Hindlimb muscle (tissue), 1 donor: ENCODE measurements at places on chromosomes 7 and 10. TPM values are rescaled to one million over a fixed set of nuclear protein-coding genes. Genes with fewer than 3 reads are reported as not detected.

- DNase-seq: no peak
Observed at GRCh38 chr10:66505003-66505657, 420.7 kb upstream of the LRRTM3 start.

DNA sequence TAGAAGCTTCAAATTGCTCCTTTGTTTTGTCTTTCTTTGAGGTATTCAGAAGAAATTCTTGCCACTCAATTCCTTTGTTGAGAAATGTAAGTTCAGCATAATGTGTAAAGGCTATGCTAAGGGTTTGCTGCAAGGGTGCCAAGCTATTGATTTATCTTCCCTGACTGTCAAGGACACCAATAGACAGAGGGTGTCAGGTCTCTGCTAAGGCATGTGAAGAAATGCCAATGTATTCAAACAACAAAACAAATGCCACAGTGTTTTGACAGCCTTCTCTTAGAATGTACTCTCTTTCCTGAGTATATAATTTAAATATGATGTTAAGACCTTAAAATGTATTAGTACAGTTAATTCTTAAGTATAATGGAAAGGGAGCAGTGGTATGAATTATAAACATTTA lies 62.4 kb downstream of the LRGUK start:
- no peak for DNase-seq

- DNase-seq: no peak
Observed at GRCh38 chr10:33132626-33133025, 174.6 kb upstream of the ITGB1 start.

DNA sequence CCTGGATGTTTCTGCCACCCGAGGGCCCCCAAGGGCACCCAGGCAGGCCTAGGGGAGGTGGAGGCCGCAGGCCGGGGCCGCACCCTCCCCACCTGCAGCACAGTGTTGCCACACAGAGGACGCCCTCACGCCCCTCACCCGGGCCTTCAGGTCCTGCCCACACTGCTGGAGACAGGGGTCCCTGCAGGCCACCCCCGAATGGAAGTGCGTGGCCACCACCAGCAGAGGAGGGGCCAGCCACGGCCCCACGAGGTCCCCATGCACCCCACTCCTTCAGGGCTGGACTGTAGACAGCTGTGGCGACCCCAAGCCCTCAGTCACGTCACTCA lies 35.4 kb downstream of the ADAP1 start:
- DNase-seq: no peak

DNA sequence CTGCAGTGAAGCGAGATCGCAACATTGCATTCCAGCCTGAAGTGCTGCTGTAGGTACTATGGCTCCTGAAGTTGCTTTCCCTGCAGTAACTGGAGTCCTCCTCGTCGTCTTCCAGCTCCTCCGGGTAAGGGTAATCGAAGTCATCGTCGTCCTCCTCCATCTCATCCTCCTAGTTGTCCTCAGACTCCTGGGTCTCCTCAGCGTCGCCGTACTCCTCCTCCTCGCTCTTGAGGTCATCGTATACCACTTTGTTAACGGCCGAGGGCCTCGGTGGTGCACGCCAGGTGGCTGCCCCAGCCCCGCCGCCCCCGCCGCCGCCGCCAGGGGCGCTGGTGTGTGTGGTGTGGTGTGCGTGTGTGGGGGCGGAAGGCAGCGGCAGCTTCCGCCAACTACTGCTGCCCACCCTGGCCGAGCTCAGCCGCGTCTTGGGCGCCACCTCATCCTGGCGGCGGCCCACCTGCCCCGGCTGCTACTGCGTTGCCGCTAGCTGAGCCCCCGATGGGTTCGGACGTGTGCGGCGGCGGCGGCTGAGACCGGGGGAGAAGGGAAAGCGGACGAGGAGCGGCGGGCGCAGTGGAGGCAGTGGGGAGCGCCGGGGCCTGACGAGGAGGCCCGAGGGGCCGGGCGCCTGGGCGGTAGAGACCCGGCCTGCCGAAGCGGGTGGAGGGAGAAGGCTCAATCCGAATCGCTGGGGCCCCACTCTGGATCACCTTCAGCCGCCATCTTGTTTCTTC lies 11.8 kb upstream of the ACBD5 start:
- DNase-seq: peak; percentile 43

DNA sequence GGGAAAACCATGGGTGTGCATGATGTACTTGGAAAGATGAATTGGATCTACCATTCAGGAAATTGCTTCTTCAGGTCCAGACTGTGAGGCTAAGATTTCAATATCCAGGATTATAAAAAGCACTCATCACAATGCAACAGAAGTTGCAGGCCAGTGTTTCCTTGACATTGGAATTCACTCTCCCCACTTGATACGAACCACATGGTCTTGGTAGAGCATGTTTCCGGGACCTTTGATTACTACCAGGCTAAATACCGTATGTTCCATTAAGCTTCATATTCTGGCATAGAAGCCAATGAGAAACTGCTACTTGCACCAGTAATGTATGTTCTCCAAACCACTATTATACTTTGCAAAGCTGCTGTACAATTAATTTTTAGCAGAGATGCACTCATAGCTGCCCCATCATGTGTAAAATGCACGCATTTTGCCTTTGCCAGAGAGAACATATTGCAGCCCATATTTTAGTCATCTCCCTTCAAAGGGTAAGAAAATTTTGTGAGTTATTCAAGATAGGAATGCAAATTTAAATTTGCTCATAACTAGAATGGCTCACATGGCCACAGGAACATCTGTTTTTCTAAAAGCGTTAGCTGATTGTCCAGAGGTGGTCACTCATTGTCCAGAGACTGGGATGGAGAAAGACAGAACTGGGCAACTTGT lies 8.1 kb downstream of the FRMD4A start:
- no peak for DNase-seq

The ADAM22 gene
- 11.9 TPM for polyA plus RNA-seq

The MCM10 gene
- 4.8 TPM for polyA plus RNA-seq

DNA sequence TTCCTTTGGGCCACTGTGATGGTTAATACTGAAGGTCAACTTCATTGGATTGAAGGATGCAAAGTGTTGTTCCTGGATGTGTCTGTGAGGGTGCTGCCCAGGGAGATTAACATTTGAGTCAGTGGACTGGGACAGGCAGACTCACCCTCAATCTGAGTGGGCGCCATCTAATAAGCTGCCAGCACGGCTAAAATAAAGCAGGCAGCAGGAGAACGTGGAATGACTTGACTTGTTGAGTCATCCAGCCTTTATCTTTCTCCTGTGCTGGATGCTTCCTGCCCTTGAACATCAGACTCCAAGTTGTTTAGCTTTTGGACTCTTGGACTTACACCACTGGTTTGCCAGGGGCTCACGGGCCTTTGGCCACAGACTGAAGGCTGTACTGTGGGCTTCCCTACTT lies 1046.9 kb downstream of the TYW1 start:
- DNase-seq: no peak

DNA sequence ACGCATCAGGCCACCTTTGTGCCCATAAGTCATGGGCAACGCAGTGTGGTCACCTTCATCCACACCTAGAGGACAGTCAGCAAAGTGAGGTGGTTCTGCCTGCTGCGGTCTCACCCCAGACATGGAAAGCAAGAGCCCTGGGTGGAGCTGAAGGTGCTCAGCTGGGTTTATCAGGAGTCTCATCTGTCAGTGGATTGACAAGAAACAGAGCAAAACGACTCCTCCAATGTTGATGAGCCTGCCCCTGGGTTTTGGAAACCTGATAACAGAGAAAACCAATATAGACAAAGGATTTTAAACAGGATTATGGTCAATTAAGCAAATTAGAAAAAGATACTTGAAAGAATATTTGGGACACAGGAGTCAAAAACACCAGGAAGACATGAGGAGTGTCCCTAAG lies 229.3 kb upstream of the PRSS58 start:
- no peak for DNase-seq

DNA sequence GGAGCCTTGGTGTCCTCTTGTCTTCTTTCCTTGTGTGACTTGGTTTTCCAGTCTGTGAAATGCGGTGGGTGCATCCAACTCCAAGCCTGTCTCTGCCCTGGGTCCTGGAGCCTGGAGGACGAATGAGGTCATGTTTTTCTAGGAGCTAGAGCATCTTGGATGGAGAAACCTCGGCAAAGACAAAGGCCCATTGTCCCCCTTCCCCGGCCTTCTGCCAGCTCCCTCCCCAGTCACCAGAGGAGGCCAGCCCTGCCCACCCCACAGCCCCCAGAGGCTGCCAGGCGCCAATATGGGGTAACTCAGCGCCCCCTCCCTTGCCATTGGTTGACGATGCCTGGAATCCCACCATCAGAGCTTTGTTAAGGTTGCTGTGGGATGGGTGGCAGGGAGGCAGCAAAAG lies 40.4 kb downstream of the KCTD7 start:
- no peak for DNase-seq

DNA sequence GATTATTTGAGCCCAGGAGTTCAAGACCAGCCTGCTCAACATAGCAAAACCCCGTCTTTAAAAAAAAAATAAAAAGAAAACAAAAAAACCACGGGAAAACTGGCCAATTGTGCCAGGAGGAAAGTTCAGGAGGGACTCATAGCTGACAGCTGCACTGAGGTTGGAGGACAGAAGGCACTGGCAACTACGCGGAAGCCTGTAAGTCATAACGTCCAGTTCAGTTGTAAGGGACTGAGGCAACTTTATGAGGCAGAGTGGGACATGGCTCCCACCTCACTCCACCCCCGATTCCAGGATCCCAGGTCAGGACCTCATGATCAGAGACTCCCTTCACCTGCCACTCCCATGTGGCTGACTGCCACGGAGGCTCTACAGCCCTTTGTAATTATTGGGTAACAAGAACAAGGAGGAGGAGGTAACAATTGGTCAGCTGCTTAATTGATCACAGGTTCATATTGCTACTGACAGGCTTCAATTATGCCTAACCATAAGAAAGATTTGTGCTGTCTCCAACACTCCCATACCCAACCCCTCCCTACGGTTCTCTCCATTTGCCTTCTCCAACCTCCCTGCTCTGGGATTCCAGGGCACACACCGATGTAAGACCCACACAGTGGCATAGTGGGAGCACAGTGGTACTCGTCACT lies 1.9 kb upstream of the CCL24 start:
- DNase-seq: no peak

DNA sequence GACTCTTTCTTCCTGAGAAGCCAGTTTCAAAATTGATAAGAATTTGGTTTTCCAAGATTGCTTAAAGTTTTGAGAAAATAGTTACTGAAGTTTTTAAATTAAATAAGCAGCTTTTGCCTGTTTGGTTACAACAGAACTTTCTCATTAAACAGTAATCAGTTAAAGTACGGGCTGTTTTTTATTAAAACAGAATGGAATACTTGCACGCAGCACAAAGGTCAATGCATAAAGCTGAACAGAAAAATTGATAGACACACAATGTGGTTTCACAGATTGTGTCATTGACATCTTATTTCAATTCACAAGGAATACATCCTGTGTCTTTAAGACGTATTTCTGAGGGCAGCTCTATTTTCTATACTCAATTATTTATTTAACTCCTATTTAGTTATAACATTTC lies 192.2 kb downstream of the PRKG1 start:
- no peak for DNase-seq

The TMEM213 gene
- polyA plus RNA-seq: 0.13 TPM

GRCh38 chr7:94590526-94591162 lies 65.3 kb downstream of the SGCE start:
- DNase-seq: no peak

- DNase-seq: no peak
Observed at GRCh38 chr10:114301177-114301576, 62.1 kb downstream of the VWA2 start.

GRCh38 chr10:9362721-9363120 lies 1308.2 kb downstream of the GATA3 start:
- no peak for DNase-seq

The CPA5 gene
- 1.0 TPM for polyA plus RNA-seq

The PALD1 gene
- polyA plus RNA-seq: 22.7 TPM

- no peak for DNase-seq
Observed at GRCh38 chr7:51732951-51733350, 416.3 kb upstream of the COBL start.

The LIPJ gene
- 0.05 TPM for polyA plus RNA-seq

The TRIM50 gene
- 0.57 TPM for polyA plus RNA-seq

The COX19 gene
- polyA plus RNA-seq: 13.1 TPM

DNA sequence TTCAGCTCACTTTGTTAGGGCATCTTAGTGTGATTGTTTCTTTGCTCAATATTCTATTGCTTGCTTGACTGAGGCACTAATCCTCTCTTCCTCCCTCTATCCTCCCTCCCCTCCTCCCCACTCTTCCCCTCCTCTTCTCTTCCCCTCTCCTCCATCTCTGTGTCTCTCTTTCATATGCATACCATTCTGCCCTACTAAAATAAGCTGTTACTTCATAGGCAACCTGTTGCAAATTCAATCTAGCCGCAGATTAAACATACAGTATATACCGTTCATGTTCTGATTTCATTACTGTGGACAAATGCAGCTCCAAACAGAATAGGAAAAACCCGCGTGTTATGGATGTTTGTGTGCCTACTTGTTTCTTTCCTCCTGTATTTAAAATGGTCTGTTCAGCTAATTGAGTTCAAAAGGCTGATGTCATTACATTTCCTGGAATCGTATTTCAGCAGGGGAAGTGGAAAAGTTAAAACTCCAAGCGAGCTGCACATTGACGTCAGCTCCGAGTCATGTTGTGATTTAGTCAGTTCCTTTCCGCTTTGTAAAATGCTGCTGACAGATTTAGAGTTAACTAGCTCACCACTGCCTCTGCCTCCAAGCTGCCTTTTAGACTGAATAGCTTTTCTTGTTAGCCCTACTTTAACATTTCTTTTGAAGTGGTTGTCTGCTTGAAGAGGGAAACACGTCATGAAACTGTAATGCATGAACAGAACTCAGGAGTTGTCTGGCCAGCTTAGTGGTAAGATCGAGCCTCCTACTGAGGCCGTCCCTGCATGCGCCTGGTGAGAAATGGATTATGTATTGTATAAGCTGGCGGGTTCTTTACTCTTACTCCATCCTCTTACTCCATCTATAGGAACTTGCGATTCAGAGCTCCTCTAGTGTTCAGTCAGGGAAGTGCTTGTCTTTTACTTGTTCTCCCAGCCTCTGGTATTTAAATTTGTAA lies 69.0 kb downstream of the CREM start:
- peak; percentile 92 for DNase-seq

GRCh38 chr7:106895246-106895864 lies 30.3 kb downstream of the PIK3CG start:
- DNase-seq: no peak

DNA sequence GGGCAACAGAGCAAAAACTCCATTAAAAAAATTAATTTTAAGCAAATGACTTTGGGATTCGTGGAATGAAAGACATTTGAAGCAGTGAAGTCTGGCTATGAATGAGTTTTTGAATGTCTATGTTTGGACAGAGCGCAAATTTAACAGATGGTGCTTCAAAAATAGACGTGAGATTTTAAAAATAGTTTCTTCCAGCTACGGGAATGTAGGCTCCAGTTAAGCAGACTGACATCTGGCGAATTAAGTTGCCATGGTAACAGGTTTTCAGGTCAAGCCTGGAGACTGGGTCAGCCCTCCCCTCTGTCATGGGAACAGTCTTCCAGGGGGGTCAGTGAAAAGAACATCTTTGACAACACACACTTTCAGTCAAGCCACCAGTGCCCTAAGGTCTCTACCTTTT lies 62.0 kb downstream of the MYOF start:
- DNase-seq: peak; percentile 73

The COL13A1 gene
- polyA plus RNA-seq: 11.0 TPM

The MMD2 gene
- polyA plus RNA-seq: not detected

DNA sequence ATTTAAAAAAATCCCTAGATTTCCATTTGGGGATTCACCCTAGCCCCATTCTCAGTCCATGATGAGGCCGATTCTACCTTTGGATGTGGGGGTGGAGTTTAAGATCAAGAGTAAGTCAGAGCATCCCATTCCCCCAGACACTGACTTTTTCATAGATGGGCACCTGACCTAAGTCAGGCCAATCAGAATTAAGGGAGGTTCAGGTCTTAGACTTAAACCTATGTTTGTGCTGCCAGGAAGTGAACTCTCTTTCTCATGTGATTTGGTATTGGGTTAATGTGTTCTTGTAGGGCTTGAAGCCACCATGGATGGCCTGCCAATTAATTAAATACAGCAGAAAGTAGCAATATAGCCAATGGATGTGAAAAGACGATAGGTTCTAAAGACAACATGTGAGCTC lies 30.1 kb downstream of the HOXA1 start:
- DNase-seq: no peak
